Stimulated activated CD4-positive, alpha-beta T cell treated with anti-CD3 and anti-CD28 coated beads, Interleukin-12 subunit alpha, Interleukin-12 subunit beta, amount 100 ng/mL, for 24 hours (primary cell): ENCODE measurements at places on chromosomes 3 and 15.

- DNase-seq: no peak
These were observed 2.2 kb upstream of the LYZL4 start for GRCh38 chr3:42412526-42413155.

DNA sequence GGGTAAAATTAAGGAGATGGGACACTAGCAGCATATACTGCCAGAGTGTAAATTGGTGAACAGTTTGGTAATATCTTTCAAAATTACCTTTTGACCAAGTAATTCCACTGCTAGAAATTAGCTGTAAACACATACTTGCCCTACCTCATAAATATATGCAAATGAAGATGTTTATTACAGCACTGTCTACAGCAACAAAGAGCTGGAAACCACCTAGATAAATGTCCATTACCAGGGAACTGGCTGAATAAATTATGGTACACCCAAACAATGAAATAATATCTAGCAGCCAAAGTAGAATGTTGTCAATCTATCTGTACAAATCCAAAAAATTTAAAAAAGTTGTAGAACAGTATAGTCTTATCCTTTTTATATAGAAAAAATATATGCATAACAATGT lies 105.9 kb upstream of the FAM3D start:
- DNase-seq: no peak

DNA sequence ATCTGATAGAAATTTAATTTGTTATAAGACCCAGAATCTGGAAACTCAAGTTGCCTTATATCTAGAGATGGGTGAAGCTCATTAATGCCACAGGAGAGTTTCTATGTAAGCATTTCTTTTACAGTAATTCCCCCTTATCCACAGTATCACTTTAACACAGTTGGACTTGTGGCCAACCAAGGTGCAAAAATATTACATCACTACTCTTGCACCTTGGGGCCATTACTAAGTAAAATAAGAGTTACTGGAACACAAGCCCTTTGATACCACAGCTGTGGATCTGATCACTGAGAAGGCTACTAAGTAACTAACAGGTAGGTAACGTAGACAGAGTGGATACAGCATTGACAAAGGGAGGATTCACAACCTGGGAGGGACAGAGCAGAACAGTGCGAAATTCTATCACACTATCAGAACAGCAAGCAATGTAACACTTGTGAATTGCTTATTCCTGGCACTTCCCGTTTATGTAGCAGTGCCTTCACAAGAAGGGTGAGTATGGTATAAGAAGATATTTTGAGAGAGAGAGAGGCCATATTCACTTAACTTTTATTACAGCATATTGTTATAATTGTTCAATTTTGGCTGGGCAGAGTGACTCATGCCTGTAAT lies 33.9 kb upstream of the TOPBP1 start:
- no peak for DNase-seq

- no peak for DNase-seq
These were observed 6.5 kb upstream of the BCL2A1 start for GRCh38 chr15:79977431-79978054.

DNA sequence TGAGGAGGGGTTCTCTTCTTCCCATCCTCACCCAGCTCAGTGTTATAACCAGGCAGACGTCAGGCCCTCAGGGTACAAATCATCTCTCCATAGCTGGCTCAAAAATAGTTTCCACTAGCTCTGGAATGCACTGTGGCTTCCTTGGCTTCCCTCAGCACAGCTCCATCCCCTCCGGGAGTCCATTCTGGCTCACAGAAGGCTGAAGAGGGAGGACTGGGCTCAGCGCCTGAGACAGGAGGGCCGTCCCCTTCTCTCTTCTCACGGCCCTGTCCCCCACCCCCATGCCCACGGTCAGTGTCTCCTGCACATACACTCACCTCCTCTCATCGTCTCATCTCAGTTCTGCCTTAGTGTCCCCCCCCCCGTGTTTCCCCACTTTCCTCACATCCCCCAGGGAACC lies 50.1 kb downstream of the UMPS start:
- DNase-seq: no peak

GRCh38 chr3:117622171-117622841 lies 912.7 kb downstream of the TUSC7 start:
- no peak for DNase-seq

- no peak for DNase-seq
These were observed 12.7 kb downstream of the IL17RD start for GRCh38 chr3:57152151-57153143.

DNA sequence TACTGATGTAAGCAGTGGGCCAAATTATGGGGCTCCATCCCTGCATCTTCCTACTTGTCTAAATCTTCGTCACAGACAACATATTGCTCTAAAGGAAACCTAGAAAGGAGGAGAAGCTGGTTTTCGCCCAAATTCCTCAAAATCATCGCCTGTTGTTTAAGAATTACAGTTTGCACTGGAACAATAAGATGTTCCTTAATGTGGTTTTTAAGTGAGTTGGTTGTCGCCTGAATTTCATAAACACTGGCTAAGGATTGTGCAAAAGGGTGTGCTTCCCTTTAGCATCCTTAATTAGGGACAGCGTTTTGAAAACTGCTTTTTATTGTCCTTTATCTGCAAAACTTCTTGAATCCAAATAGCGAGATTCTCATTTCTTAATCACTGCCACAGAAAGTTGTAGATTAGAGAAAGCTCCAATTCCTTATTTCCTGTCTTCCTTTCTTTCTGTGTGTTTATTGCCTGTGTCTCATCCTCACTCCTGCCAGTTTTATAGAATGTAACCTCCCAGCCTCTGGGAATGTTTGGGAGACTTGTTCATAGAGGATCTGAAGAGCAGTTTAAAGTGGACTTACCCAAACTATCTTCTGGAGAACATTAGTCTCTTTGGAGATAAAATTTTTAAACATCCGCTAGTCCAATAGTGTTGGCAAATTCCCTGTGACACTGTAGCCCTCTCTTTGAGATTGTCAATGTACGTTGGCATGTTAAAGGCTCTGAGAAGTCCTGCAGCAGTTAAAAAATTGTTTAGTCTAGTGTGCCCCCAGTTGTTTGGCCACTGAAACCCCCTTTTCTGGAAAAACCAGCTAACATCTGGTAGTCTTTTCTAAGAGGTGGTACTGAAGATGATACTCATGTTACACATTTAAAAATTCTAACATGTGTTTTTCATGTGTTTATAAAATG lies 50.4 kb downstream of the FLNB start:
- no peak for DNase-seq

DNA sequence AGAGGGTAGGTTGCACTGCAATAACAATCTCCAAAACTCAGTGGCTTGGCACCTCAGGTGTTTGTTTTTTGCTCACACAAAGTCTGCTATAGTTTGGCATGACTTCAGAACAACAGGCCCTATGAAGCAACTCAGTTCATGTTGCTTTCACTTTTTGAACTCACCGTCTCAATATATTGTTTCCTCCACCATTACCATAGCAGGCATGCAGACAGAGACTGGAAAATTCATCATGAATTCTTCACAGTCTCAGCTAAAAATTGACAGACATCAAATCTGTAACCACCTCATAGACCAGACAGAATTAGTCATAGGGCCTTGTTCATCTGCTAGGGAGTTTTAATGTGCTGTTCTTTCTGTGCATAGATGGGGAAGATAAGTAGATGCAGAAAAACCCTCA lies 161.4 kb upstream of the POU1F1 start:
- DNase-seq: no peak

DNA sequence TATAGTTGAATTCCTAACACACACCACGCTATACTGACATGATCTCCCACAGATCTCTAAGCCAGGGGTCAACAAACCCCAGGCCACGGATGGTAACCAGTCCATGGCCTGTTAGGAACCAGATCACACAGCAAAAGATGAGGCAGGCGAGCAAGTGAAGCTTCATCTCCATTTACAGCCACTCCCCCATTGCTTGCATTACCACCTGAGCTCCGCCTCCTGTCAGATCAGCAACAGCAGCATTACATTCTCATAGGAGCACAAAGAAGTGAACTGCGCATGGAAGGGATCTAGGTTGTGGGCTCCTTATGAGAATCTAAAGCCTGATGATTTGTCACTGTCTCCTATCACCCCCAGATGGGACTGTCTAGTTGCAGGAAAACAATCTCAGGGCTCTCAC lies 2.7 kb downstream of the PDCD7 start:
- no peak for DNase-seq

DNA sequence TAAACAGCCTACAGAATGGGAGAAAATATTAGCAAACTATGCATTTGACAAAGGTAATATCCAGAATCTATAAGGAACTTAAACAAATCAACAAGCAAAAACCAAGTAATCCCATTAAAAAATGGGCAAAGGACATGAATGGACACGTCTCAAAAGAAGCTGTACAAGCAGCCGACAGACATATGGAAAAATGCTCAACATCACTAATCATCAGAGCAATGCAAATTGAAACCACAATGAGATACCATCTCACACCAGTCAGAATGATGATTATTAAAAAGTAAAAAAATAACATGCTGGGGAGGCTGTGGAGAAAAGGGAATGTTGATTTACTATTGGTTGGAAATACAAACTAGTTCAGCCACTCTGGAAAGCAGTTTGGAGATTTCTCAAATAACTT lies 30.7 kb upstream of the PPM1L start:
- DNase-seq: no peak

DNA sequence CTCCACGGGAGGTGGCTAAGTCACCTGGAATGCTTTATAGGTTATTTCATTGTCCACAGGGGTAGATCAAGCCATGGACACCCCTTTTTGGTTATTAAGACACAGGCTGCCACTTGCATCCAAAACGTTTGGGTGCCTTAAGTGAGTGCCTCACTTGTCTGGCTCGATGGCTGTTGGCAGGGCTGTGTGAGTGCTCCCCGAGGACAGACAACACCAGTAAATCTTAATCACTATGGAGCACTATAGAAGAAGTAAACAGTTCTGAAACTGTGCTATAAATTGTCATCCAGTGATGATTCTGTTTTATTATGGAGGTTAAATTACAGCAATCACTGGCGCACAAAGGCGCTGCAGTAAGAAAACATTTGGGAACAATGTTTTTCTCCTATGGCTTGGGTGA lies 215.5 kb downstream of the CACNA2D3 start:
- no peak for DNase-seq

DNA sequence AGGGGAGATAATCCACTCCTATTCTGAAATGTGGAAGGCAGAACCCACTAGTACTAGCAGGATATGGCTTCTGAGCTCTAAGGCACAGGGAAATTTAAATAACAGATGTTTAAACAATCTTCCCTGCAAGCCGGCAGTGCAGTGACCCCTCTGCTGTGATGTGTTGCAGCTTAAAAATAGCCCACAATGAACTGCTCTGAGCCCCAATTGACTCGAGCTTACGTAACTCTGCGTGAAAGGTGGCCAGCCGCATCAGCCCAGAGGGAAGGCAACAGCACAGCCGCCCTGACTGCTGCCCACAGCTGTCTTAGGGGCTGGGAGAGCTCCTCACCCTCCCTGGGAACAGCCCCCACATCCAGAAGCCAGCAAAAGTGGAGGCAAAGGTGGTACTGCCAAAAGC lies 12.5 kb upstream of the CAMKV start:
- DNase-seq: no peak

GRCh38 chr3:28948685-28949084 lies 332.2 kb upstream of the RBMS3 start:
- DNase-seq: no peak

GRCh38 chr3:36892457-36893136 lies 52.3 kb downstream of the TRANK1 start:
- no peak for DNase-seq

GRCh38 chr3:186786922-186787321 lies 3.5 kb downstream of the EIF4A2 start:
- DNase-seq: no peak

- DNase-seq: no peak
These were observed 88.0 kb downstream of the DHX36 start for GRCh38 chr3:154236331-154236730.

DNA sequence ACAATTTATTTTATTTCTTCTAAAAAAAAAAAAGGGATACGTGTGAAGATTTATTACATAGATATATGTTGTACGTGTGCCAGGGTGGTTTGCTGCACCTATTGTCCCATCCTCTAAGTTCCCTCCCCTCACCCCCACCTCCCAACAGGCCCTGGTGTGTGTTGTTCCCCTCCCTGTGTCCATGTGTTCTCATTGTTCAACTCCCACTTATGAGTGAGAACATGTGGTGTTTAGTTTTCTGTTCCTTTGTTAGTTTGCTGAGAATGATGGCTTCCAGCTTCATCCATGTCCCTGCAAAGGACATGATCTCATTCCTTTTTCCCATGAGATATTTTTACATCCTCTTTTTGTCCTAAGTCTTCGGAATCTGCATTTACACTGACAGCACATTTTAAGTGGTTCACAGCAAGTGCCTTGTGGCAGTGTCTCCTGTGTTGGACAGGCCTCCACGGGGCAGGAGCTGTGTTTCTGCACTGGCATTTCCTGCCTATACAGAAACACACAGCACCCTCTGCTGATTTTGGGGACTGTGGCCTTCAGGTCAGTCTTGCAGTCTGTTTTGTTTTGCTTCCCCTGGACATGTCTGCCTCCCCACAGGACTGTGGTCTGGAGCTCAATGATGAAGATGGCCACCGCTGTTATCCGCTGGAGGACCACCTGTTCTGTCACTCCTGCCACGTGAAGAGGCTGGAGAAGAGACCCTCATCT lies 12.7 kb upstream of the SACM1L start:
- DNase-seq: no peak

DNA sequence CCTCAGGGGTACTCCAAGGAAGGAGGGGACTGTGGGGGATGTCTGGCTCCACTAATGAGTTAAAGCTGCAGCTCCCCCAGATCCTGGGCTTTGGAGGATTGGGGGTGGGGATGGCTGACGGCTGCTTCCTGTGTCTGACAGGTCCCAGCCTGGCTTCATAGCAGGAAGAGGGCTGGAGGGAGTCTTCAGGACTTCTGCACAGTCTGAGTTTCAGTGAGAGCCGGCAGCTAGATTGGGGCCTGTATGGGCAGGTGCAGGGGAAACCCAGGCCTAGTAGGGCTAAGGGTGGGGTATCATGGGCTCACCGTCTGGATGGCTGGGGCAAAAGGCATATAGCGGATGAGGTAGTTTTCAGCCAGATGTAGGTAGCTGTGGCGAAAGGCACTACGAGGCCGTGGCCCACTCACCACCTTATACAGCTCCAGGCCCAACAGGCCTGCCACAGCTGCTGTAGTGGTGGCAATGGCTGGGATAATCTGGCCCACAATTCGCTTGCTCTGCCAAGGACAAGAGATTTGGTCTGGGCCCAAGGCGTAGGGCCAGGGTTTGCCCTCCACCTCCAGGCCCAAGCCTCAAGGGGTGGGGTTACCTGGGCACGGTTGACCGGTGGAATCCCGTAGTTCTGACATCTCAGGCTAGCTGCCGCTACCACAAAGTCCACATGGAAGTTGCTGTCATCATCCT lies 4.5 kb downstream of the INKA1 start:
- DNase-seq: no peak
